ENCODE measurements at places on chromosomes 12 and 14.

GRCh38 chr12:73159954-73160353 is 887.8 kb downstream of the TRHDE start:
- no peak for DNase-seq

GRCh38 chr12:105076098-105076497 is 8.2 kb downstream of the ALDH1L2 start:
- DNase-seq = no peak

- DNase-seq = no peak
Observed at GRCh38 chr12:2095878-2096277, 43.1 kb downstream of the CACNA1C start.

GRCh38 chr14:64683264-64683663 is 21.0 kb upstream of the PLEKHG3 start:
- no peak for DNase-seq

DNA sequence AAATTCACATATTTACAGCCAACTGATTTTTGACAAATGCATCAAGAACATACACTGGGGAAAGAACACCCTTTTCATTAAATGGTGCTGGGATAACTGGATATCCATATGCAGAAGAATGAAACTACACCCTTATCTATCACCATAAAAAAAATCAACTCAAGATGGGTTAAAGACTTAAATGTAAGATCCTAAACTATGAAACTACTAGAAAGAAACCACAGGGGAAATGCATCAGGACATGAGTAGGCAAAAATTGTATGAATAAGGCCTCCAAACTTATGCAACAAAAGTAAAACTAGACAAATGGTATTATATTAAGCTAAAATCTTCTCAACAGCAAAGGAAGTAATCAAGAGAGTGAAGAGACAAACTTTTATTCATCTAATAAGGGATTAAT is 242.6 kb downstream of the CPNE8 start:
- no peak for DNase-seq

DNA sequence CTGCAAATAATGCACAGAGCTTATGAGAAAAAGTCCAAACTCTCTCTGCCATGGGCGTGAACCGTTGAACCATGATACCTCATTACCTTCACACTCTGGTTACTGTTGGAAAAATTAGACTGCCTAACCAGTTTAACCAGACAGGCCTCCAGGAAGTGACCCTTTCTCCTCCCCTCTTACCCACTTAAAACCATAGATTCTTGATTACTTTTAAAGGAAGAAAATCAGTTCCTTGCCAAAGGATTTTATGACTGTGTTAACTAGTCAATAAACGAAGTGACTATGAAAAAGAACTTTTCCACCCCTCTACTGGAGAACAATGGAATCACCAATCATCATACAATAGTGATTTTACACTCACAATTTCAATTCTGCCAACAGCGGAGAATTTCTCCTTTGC is 254.0 kb upstream of the ATP2B1 start:
- DNase-seq = no peak

DNA sequence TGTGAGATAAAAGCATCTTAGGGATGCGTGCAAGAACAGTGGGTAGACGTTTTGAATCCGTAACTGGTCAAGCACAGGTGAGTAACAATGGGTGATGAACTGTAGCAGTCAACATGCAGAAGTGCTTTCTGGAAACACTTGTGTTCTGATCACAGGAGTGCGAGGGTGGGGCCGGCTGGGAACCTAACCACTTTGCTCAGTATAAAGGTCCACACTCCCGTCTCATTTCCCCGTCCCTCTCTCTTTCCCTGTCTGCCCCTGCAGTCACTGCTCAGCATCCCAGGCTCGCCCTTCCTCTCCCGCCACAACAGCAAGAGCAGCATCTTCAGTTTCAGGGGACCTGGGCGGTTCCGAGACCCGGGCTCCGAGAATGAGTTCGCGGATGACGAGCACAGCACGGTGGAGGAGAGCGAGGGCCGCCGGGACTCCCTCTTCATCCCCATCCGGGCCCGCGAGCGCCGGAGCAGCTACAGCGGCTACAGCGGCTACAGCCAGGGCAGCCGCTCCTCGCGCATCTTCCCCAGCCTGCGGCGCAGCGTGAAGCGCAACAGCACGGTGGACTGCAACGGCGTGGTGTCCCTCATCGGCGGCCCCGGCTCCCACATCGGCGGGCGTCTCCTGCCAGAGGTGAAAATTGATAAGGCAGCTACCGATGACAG is 127.1 kb downstream of the FIGNL2 start:
- DNase-seq = no peak

- DNase-seq = no peak
Observed at GRCh38 chr12:32533971-32534590, 134.7 kb downstream of the FGD4 start.

DNA sequence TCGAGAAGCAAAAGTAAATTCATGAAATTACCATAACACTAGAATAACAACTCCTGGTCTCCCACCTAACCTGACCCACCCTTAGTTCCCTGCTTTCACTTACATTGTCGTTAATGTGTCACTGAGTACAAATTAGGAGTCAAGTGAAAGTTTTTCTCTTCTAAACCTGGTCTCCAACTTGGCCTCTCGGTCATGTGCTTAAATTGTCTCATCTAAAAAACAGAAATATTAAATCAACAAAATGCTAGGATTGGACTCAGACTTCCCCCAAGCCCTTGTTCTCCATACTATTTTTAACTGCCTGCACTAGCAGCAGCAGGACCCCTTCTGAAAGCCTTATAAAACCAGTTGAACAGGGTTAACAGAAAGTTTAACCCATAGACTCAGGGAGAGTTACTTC is 1.8 kb upstream of the BTG1 start:
- DNase-seq = no peak

All from NCI-H1105 treated with DMSO at 0.1 percent for 48 hours (cell line).